ENCODE measurements at places on chromosomes 2 and 18.

GRCh38 chr18:30920351-30920750, 122.2 kb downstream of the DSC3 start:
- no peak for DNase-seq

DNA sequence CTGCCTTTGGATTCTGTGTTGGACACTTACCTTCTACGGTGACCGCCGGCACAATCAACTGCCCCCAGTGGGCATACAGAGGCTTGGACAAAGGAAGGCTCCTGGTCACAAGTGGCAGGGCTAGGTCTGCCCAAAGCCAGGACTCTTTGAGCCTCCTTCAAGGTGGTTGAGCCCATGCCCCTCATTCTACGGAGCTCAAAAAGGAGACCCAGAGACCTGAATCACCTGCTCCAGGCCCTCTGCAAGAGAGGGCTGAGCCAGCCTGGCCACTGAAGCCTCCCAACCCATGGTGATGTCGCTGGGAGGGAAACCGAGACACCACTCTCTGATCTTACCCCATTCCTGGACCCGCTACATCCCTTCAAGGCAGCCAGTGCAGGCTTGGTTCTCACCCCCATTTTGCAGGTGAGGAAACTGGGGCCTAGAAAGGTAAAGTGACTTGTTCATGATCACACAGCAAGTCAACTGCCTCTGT, 87.9 kb downstream of the INHBB start:
- no peak for DNase-seq

- DNase-seq = no peak
These were observed 122.8 kb downstream of the OSBPL1A start for GRCh38 chr18:24274837-24275236.

- no peak for DNase-seq
These were observed 13.6 kb downstream of the ANKRD29 start for GRCh38 chr18:23648940-23649607.

DNA sequence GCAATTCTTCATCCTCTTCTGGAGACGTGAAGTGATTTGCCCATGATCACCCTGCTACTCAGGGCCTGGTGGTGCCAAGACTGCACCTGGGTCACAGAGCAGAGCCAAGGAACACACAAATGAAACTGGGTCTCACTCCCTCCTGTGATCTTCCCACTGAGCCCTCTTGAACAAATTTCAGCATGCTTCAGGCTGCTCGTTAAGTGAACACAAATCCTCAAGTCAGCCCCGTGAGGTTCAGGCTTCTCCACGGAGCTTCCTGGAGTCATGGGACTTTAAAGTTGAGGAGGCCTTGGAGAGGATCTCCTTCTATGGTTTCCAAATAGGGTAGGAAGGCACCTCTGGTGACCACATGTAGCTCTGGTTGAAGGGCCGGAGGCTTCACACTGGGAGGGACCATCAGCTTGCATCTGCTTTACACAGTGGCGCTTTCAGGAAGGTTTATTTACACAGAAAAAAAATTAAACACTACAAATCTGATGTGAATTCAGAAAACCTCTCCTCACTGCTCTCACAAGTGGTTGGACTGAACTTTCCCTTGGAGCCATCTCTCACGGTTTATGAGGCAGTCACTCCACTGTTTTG, 255.4 kb downstream of the LOXHD1 start:
- DNase-seq = no peak

DNA sequence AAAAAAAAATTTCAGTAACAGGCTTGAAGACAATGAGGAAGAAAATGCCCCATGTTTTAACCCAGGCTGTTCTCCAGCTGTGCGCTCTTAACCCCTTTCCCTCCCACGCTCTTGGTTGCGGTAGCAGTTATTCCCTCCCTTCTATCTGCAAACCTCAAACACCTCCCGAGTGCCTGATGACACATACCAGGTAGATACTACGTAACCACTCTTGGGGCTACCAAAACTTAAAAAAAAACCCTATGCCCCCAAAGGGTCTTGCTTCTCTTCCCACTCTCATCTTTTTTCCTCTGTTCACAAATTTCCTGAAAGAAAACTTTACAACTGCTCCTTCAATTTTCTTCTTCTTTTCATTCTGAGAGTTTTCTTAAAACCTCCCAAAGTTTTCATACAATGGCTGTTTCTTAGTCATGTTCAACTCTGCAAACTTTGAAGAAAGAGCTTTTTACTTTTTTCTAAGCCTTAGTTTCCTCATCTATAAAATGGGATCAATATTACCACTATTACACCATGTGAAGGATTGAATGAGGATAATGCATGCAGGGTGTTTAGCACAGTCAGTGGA, 4.9 kb upstream of the DRC1 start:
- DNase-seq = no peak

- DNase-seq = no peak
These were observed 106.4 kb upstream of the SMIM21 start for GRCh38 chr18:75533950-75534349.

- DNase-seq = no peak
These were observed 66.7 kb upstream of the RPL31 start for GRCh38 chr2:100935372-100935752.

DNA sequence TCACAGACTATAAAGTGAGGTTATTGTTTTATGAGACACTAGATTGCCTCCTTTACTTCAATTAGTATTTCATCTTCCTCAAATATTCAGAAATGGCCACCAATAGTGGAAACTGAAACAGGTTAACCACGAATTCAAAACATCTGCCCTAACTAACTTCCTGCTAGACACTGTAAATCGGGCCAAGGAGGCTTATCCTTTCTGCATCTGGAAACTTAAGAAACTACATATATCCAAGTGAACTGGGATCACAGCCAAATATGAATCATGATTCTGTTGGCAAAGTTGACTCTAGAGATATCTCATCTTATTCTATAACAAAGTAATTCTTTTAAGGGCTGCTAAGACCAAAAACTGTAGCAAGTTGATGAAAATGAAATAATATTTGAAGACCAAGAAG, 136.6 kb upstream of the ZC3H15 start:
- no peak for DNase-seq

GRCh38 chr2:180111901-180112300, 104.8 kb upstream of the CWC22 start:
- no peak for DNase-seq

- no peak for DNase-seq
These were observed 246.8 kb downstream of the HDAC4 start for GRCh38 chr2:239153806-239154591.
